ENCODE measurements at places on chromosomes 1 and 21.

DNA sequence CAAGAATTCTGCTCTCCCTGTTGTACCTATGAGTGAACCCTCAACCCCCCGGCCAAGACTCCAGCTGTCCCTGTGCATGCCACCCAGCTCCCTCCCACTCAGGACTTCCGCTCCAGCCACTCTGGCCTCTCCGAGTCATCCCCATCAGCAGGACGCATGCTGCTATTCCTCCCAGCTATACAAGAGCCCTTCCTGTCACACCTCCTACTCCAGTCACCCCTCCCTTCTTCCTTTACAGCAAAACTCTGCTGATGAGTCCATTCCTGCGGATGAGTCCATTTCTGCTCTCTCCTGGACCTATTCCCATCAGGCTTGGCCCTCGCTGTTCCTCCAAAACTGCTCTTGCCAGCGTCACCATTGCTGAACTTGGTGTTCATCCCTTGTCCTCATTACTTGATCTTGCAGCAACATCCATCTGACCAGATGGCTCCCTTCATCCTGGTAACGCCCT is 42.2 kb downstream of the H3-3A start:
- no peak for DNase-seq

DNA sequence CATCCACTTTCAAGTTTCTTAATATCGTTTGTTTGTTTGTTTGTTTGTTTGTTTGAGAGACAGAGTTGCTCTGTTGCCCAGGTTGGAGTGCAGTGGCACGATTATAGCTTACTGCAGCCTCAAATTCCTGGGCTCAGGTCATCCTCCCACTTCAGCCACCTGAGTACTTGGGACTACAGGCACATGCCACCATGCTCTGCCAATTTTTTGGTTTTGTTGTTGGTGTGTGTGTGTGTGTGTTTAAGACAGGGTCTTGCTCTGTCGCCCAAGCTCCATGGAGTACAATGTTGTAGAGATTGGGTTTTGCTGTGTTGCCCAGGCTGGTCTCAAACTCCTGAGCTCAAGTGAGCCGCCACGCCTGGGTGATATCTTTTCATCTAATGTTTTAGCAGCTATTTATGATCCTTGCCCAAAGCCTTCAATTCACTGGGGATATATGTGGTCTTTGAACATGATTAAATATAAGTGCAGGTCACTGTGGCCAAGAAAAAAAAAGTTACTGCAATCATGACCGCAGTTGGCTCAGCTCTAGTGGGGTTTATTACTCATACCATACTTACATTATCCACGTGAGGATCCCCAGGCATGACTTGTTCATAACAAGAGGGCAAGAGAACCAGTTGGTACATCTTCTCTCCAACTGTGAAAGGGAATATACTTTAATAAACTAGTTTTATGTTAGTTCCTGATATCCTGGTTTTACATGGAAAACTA is 8.0 kb downstream of the RRP1B start:
- no peak for DNase-seq

- DNase-seq = no peak
Observed at GRCh38 chr1:93504247-93505033, 56.5 kb downstream of the FNBP1L start.

GRCh38 chr1:43049481-43049880 is 90.8 kb upstream of the SLC2A1 start:
- DNase-seq = no peak
